Ammon's horn (tissue), 1 donor: ENCODE measurements at places on chromosomes 7 and 10.

DNA sequence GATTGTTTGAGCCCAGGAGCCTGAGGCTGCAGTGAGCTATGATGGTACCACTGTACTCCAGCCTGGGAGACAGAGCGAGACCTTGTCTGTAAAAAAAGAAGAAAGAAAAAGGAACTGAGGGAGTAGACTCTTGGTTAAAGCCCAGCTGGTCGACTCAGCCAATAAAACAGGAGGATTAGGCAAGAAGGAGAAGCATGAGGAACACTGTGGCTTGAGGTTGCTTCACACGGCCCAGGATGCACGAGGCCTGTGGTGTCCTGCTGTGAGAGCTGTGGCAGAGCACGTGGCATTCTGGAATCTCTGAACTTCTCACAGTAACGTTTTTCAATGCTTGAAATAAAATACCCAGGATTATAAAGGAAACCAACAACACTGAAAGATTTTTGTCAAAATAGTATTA, 93.3 kb downstream of the CUL2 start:
- DNase-seq = peak; percentile 60

GRCh38 chr7:7772397-7772821, 54.0 kb upstream of the RPA3 start:
- no peak for DNase-seq

- no peak for DNase-seq
Observed at GRCh38 chr7:44381494-44382220, 56.3 kb upstream of the CAMK2B start.

DNA sequence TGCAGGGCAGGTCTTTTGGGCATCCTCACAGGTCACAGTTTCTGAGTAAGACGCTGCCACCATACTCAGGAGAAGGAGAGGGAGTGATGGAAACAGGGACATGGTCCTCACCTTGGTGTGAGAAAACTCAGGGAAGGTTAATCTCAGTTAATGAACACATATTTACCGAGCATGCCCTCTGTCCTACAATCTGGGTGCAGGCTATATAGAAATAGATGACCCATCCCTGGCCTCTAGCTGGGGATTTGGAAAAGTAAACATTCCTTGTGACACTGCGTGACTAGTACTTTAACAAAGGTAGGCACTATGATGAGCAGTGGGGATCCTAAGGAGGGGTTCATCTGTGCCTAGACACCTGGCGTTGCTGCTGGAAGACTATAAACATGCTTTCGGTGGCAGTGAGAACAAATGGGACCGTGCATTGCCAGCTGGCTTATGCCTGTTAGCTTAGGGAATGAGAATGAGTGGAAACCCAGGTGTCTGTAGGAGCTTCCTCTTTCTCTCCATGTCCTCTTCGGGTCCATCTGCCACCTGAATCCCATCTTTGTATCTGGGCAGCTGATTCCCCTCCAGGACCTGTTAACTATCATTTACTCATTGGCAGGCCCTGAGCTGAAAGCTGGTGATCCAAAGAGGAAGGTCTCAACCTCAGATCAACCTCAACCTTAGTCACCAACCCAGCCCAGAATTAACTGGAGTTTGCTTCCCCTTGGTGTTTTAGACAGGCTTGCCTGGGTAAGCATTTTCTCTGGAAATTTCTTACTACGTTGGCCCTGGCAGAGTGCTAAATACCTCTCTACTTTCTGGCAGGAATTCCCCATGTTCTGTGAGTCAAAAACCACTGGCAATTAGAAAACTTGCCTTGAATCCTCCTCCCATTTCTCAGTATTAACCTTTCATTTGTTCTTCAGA, 794 bp downstream of the MBL2 start:
- DNase-seq = no peak

DNA sequence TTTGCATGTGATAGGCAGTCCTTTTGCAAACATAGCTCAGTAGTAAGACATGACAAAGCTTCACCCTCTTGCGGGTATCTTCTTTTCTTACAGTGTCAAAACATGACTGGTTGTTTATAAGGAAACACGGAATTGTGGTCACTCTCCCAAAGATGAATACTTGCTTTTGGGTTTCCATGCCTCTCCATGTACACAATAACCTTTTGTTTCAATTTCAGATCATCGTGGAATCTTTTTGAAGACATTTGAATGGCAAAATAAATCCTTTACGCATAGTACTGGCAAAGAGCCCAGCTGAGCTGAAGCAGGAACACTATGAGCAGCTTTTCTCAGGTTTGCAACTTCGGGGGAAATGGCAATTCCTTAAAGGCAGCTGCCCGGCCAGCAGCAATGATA, 156.8 kb upstream of the FRMD4A start:
- peak; percentile 42 for DNase-seq

- DNase-seq = no peak
Observed at GRCh38 chr10:79241990-79242619, 105.2 kb upstream of the PPIF start.

DNA sequence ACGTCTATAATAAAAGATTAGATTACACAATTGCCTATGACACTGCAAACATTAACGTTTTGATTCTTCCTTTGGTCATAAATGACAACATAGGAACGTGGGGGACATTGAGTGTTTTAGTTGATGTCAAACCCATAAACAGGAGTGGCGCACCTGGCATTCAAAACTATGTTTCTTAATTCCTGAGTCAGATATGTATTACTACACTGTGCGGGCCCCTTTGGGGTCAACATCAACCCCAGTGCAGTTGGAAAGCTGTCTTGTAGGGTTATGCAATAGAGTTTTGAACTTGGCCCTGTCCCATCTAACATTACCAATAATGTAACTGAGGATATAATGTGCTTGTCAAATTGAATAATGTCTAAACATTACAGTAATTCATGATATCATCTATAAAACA, 156.5 kb downstream of the CSTF2T start:
- DNase-seq = no peak

- DNase-seq = no peak
Observed at GRCh38 chr7:67251986-67252558, 255.4 kb downstream of the TYW1 start.

DNA sequence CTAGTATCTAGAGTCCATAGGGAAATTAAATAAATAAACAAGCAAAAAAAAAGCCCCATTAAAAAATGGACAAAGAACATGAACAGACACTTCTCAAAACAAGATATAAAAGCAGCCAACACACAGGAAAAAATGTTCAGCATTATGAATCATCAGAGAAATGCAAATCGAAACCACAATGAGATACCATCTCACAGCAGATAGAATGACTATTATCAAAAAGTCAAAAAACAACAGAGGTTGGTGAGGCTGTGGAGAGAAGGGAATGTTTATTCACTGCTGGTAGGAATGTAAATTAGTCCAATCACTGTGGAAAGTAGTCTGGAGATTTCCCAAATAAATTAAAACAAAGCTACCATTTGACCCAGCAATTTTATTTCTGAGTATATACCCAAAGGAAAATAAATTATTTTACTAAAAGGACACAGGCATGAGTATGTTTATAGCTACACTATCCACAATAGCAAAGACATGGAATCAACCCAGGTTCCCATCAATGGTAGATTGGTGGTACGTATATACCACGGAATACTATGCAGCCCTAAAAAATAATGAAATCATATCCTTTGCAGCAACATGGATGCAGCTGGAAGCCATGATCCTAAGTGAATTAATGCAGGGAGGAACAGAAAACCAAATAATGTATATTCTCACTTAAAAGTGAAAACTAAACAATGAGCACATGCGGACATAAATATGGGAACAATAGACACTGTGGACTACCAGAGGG, 366.5 kb upstream of the SEMA3C start:
- no peak for DNase-seq

DNA sequence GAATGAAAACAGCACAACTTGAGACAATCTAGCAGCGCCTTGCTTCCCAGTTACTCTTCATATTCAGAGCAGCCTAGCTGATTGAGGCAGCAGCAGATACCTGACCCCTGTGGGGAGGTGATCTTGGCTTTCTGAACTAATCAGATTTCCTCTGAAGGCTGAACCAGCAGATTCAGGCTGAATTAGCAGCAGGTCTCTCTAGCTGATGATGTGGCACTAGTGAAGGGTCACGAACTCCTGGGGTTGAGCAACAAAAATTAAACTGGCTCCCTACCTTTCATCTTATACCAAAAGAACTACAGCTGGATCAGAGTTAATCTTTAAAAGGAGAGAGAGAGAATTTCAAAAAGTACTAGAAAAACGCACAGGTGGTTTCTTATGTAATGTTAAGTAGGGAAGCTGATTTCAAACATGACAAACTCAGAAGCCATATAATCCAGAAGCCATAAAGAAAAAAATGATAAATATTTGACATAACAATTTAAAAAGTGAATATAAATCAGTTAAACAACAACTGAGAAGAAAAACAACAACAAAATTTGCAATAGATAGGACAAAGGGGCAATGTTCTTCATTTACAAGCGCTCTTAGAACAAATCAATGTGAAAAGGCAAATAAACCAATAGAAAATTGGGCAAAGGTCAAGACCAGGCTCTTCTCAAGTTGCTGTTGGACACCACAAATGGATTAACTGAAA, 13.5 kb downstream of the SLC25A13 start:
- no peak for DNase-seq

DNA sequence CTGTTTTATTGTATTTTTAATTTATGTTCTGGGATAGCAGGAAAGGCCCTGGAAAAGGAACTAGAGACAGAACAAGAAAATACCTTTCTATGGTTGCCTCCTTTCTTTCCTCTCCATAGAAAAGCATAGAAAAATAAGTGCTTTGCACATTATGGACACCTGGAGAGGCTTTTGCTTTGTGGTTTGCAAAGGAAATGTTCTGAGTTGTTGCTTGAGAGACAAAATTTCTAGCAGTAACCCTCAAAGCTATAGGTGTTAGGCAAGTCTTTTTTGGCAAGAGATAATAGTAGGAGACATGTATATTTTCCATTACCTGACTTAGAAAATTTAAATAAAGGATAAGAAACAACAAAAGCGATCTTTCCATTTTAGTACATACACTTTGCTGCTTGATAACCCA, 378.6 kb upstream of the PRKCQ start:
- no peak for DNase-seq

GRCh38 chr7:1369916-1370657, 89.2 kb downstream of the MICALL2 start:
- no peak for DNase-seq

- DNase-seq = no peak
Observed at GRCh38 chr7:69349291-69349690, 249.0 kb upstream of the AUTS2 start.

GRCh38 chr10:32948451-32948850, 9.6 kb downstream of the ITGB1 start:
- no peak for DNase-seq

GRCh38 chr7:133789974-133790373, 337.2 kb upstream of the LRGUK start:
- DNase-seq = peak; percentile 61

DNA sequence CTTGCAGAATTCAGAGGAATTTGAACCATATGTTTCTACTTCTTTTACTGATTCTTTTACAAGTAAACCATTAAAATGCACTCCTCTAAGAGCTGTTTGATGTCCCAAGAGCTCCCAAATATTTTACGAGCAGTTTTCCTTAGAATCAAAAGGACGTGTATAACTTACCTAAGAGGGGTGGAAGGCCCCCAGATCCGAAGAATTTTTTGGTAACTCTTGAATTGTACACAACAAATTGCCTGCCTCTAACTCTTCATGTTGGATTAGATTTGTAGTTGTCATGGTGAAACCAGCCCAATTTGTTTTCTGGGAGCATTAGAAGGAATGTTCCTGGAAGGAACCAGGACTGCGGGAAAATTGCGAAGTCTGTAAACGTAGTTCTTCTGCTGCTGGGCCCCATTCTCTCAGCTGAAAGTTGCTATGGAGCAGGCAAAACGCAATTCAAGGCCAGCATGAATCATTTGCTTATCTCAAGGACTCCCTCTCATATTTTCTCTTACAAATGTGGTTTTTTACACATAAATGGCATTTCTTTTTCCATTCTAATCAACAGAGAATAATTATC, 124.8 kb upstream of the TMEM72 start:
- DNase-seq = peak; percentile 66

GRCh38 chr7:98322331-98323270, 41.1 kb downstream of the BRI3 start:
- no peak for DNase-seq

DNA sequence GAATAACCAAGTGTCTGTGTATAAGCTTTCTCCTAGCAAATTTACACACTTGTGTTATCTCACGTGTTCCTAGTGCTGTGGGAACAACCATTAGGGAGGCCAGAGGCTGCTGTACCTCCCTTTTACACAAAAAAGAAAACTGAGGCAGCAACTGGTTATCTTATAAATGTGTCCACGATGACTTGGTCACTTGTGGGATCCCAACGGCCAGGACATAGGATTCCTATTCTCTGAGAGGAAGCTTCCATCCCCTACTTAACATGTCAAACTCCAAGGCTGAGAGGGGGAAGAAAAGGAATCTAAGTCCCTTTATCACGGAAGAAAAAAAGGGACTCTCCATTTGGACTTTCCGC, 484 bp downstream of the ZNF438 start:
- DNase-seq = peak; percentile 20

GRCh38 chr7:110397927-110398660, 692.8 kb upstream of the LRRN3 start:
- DNase-seq = no peak

GRCh38 chr7:50836646-50837045, 54.0 kb upstream of the GRB10 start:
- DNase-seq = no peak
